Activated CD4-positive, alpha-beta T cell treated with anti-CD3 and anti-CD28 coated beads for 1 hour (primary cell): ENCODE measurements at places on chromosomes 12 and 14.

DNA sequence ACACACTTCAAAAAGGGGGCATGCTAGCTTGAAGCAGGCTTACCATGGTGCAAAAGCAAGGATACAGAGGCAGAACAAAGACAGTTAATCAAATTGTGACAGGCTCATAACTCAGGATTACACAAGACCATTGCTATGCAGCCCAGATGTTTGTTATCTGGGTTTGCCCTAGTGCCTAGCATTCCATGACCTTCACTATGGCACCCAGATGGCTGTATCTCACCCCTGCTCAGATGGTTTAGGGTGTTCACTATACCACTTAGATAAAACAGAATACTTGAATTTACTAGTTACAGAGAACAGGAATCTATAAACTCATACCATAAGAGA, 56.2 kb downstream of the SDR9C7 start:
- no peak for DNase-seq

GRCh38 chr14:22282949-22283348, 306.1 kb downstream of the DAD1 start:
- no peak for DNase-seq

DNA sequence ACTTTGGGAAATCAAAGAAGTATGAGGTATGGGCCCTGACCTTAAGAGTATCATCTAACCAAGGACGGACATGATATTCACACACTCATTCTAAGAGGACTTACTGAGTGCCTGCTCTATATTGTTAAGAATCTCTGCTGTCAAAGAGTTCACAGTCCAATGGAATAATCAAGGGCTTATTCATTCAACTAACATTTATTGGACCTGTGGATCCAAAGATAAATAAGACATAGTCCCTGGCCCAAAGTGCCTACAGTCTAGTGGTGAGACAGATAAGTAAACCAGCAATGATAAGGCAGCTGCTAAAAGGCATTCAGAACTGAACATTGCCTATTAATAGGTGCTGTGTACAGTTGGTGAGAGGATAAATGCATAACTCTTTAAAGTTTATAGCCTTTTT, 11.0 kb downstream of the WDR20 start:
- DNase-seq, result no peak

- DNase-seq, result no peak
These were observed 32.2 kb downstream of the MIA2 start for GRCh38 chr14:39265806-39266524.
